ENCODE measurements at places on chromosomes 3 and 15.

- DNase-seq = no peak
These were observed 18.5 kb downstream of the KBTBD8 start for GRCh38 chr3:67016522-67017080.

DNA sequence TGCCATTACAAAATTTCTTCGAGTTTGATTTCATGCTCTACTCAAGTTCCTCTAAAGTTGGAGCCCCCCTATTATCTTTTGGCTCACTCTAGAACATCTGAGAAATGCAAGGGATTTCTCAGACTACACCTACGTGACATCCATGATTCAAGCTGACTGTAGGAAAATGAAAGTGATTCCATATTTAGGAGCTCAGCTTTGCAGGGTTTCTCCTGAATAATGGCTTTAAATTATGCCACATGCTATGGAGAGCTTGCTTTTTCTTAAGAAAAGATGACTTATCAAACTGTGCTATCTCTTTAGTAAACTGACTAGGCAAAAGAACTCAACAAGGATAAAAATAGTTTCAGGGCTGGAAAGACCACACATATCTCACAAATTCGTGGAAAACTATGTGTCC is 292.1 kb downstream of the LSAMP start:
- DNase-seq = no peak

DNA sequence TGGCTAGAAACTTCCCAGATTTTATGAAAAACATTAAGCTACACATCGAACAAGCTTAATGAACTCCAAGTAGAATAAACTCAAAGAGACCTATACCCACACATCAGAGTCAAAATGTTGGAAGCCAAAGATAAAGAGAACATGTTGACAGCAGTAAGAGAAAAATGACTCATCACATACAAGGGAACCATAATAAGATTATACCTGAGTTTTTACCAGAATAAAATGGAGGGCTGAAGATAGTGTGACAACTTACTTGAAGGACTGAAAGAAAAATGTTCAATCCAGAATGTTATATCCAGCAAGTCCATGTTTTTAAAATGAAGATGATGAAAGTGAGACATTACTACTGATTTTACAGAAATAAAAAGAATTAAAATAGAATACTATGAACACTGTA is 22.8 kb downstream of the MYL3 start:
- DNase-seq = no peak

DNA sequence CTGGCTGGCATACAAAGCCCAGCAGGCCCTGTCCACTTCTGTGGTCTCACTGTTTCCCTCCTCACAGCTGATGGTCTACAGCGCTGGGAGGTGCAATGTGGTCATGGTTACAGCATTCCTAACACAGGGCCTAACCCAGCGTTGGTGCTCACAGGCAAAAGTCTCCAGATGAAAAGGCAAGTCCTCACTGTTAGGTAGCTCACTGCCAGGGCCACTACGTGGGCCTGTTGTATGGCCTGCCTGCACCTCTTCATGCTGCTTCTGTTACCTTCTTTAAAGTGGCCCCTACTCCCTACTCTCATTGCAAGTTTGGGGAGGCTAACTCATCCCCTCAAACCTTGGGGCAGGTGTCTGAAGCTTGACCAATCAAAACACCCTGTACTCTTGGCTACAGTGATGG is 31.3 kb downstream of the CCDC13 start:
- DNase-seq = peak; percentile 31

GRCh38 chr3:191301017-191301416 is 28.2 kb upstream of the CCDC50 start:
- DNase-seq = no peak

GRCh38 chr3:127685708-127686511 is 13.2 kb downstream of the ABTB1 start:
- no peak for DNase-seq

GRCh38 chr3:40725031-40725430 is 200.3 kb downstream of the ZNF621 start:
- DNase-seq = no peak

- DNase-seq = no peak
These were observed 15.1 kb upstream of the STAB1 start for GRCh38 chr3:52479877-52480575.

DNA sequence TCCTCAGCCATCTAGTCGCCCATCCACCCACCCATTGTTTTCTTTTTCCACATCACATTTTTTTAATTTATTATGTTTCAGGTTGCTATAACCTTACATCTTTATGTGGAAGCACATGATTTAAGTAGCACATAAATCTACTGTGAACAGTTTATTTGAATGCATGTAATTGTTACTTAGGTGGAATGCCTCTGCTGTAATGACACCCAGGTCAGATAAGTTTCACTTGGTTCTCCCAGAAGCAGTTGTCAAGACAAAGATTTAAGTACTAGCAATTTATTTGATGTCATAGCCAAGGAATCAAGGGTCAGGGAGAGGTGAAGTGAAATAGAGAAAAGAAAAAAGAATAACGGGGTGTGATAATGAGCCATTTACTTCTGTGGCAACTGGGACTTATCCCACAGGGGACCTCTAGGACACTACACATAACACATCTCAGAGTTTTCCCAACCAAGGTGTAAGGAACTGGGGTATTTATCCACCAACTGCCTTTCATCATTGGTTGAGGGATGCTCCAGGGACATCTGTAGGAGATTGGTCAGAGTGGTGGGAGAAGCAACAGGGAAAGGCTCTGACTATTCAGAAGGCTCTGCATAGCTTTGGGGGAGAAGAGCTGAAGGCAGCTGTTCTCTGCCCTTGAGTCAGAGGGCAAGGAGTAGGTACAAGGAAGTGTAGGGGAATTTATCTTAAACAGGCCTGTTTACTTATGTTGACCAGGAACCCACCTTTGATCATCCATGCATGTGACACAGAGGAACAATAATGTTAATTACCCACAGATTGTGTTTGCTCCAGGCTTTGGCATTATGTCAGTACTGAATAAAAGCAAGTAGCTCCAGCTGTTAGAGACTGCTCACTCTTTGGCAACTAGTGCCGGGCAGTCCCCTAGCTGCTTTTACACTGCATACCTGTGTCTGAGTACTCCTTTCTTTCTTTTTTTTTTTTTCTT is 94.8 kb downstream of the CD200R1L start:
- no peak for DNase-seq

DNA sequence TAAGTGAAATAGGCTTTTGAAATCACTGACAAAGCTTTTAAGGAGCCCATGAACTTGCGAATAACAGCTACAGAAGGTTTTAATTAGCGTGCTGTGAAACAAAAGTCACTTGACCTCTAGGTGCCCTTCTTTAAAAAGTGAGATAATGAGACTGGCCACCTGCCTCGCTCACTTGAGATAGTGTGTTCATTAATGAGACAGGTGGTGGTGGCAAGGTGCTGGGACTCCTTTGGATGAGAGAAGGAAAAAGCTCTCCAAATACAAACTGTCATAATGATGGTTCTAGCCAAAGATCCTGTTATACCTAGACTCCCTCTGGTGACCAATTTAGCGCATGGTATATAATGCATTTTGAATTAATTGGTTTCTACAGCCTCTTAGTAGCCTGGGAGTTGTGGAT is 22.7 kb upstream of the IREB2 start:
- DNase-seq = no peak

DNA sequence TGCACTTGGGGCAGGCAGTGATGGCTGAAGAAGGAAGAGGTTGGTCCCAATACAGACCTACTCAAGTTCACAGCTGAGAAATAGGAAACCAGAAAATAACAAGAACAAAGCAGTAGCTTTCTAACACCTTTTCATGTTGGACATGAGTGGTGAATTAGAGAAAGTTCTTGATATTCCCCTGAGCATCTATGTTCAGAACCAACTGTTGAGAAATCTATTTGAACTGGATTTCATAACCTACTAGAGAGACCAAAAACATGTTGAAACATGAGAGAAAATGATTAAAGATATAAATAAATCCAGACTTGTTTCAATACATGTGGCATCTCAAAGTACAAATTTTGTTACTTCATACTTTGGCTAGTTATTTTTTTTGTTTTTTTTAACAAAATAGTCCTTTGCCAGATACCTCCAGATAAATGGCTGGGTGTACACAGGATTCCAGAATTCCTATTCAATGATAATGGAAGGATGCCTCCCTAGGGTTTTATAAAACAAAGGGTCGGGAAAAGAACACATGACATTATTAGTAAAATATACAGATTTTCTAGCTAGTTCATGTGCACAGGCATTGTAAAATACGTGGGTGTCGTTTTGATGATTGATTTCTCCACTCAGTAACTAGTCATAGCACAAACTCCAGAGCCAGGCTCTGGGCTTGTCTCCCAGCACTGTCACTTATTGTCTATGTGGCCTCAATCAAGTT is 34.4 kb upstream of the TNFSF10 start:
- DNase-seq = no peak

- no peak for DNase-seq
These were observed 33.9 kb upstream of the TBC1D23 start for GRCh38 chr3:100226712-100227429.

GRCh38 chr3:121531269-121531668 is 14.5 kb downstream of the POLQ start:
- no peak for DNase-seq

DNA sequence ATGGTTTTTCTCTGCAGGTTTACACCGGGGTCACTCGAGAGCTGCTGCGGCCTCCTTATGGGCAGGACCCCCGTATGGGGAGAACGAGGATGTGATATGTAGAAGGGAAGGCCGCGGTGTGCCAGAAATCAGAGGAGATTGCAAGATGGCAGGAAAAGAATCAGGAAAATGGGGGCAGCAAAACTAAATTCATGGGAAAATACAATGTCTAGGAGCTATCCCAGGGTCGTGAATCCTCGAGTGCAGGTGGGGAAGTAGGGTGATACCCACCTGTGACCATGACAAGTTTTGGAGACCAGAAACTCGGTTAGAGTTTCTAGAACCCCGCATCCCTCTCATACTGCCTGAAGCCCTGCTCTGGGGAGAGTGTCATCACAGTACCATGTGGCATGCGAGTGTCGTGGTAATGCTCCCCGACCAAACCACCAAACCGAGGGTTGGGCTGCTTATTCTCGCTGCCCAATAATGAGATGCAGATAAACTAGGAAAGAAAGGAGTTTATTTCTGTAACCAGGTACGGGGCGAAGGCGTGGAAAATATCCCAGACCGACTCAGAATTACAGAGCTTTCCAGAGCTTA is 781 bp downstream of the TRNT1 start:
- DNase-seq = no peak

DNA sequence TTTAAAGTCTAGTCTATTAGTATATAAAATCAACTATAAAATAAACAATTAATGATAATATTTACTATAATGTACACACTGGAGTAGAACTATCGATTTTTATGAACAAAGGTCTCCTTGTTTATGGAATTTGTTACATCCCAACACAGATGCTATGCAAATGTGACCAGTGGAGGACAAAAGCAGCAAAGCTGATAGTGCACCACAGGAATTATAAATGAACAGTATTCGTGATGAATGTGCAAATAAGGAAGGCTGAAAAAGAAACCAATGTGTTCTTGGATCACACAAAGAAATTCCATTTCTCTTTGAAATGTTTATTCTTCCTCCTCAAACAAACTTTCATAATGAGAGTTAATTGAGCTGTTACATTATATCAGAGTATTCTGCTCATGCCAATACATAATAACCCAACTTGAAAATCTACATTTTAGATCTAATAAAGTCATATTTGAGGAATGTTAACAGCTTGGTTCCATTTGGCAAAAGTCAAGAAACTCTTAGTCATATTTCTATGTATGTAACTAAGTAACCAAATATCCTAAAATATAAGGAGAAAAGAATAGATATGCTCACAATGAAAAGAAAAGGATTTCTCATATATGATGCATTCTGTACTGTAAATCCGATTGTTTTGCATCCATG is 79.3 kb downstream of the NEK10 start:
- DNase-seq = no peak

GRCh38 chr15:39140060-39140604 is 440.7 kb upstream of the THBS1 start:
- no peak for DNase-seq

- no peak for DNase-seq
These were observed 407.3 kb upstream of the PPP2R3A start for GRCh38 chr3:135558150-135558783.

- DNase-seq = no peak
These were observed 22.8 kb downstream of the PTH1R start for GRCh38 chr3:46900356-46900755.

DNA sequence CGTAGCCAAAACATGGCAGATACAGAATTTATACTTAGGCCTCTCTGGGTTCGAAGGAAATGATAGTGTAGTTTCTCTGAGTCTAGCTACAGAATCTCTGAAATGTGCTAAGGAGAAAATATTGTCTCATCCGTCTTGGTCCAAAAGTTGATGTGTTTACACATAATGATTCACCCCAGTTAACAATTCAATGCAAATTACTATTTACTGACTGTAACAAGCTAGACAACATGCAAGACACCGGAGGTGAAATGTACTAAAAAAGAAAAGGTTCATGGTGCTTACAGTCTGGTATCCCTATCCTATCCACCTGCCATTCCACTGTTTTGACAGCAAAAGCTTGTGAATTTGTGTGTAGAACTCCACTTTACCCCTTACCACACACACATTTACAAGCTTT is 146.8 kb downstream of the SUCLG2 start:
- no peak for DNase-seq

- DNase-seq = no peak
These were observed 10.7 kb upstream of the HACD2 start for GRCh38 chr3:123595396-123596180.

- no peak for DNase-seq
These were observed 357.1 kb upstream of the KCNH8 start for GRCh38 chr3:18791182-18791581.

GRCh38 chr3:49007771-49008528 is 759 bp downstream of the WDR6 start:
- DNase-seq = peak; percentile 81

- DNase-seq = peak; percentile 85
These were observed 864 bp upstream of the NEO1 start for GRCh38 chr15:73051391-73051806.

DNA sequence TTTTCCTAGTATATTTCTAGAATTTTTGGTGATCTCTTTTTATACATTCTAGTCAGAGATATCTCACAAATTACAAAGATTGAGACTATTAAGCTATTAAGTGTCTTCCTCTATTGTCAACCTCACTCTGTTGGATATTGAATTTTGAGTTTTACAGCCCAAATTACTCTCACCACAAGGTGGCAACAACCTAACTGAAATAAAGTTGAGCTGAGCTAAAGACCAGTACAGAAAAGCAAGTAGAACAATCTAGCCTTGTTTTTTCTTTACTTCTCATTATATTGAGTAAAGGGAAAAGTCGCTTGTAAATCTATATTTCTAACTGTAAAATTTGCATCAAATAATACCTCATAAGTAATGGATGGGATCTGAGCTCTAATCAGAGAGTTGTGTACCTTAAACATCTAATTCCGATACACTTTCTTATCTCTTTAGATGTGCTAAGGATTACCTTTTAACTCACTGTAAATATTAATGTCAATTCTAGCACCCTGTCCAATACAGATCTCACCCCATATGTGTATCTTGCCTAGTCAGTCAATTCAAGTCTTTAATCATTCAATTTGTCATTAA is 13.6 kb upstream of the COMMD2 start:
- no peak for DNase-seq

DNA sequence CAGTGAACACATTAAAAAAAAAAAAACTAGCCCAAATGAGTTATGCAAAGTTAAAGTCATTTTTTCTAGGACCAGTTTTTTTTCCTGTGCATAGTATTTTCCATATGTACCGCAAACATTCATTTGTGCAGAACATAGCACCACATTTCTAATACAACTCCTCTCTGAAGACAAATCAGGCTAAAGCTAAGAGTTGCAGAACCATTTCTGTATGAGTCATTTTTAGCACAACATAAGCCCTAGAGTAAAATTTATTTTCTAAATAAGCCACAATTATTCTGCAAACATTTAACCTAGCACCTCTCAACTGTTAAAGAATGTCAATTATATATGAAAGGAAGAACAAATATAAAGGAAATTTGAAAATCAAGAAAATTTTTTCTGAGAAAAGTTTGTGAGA is 375.8 kb downstream of the TIGIT start:
- no peak for DNase-seq
